Esophagus muscularis mucosa (tissue), 4 donors: ENCODE measurements at places on chromosomes 5 and 9. TPM values are rescaled to one million over a fixed set of nuclear protein-coding genes. Genes with fewer than 3 reads are reported as not detected.

Gene TCF7
- 2.1 TPM for total RNA-seq

Gene WWC1
- total RNA-seq: 3.0 TPM

Gene NOXA1
- 3.4 TPM for total RNA-seq

Gene HSPB3
- 68.8 TPM for total RNA-seq

Gene FLT4
- 15.6 TPM for total RNA-seq

Gene KCNV2
- total RNA-seq: not detected

Gene MYO10
- total RNA-seq: 8.0 TPM

Gene PCDHB15
- total RNA-seq: 4.0 TPM

Gene TRIM41
- total RNA-seq: 17.9 TPM

Gene TMOD1
- 68.4 TPM for total RNA-seq

Gene BTNL8
- 0.58 TPM for total RNA-seq

Gene FOXD1
- total RNA-seq: 23.4 TPM

Gene GRM6
- total RNA-seq: not detected

Gene MAP1B
- total RNA-seq: 1,228 TPM

DNA sequence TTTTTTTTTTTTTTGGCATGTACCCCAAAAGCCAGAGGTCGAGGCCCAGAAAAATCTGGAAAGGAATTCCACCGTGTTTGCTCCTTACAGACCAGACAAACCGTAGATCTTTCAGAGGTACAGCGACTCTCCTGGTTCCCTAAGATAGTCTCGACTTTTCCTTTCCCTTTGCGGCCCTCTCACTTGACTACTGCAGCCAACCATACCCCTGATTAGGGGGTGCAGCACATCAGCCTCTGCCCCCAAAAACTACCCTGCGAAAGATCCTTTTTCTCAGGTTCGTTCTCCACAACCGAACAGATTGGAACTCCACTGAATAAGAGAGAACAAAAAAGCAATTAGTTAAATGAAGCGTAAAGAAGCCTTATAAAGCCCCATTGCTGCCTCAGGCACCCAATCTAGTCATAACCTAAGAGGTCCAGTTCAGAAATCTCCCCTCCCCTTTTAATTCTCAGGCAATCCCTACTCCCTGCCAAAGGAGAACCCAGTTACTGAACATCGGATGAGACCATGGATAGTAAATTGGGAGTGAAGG is 379 bp upstream of the TICAM2 start:
- no peak for DNase-seq

- no peak for DNase-seq
Observed at GRCh38 chr5:138527170-138527569, 15.9 kb downstream of the ETF1 start.

DNA sequence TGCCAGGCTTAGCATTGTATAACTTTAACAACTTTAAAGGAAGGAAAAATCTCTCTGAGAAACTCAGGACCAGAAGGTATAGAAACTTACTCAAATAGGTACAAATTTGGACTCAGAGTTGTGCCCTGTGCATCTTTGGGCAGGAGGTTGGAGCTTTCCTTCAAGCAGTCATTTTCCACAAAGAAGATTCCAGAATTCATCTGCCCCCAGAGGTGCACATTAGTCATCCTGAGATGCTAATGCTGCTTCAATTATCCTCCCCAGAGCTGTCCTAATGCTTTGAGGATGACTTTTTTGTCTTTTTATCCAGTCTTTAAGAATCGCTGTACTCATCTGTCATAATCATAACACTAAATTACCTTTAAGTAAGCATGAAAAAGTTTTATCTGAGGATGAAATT is 243.0 kb upstream of the WWC1 start:
- DNase-seq: no peak

GRCh38 chr5:122101636-122102285 is 23.7 kb upstream of the LOX start:
- no peak for DNase-seq

DNA sequence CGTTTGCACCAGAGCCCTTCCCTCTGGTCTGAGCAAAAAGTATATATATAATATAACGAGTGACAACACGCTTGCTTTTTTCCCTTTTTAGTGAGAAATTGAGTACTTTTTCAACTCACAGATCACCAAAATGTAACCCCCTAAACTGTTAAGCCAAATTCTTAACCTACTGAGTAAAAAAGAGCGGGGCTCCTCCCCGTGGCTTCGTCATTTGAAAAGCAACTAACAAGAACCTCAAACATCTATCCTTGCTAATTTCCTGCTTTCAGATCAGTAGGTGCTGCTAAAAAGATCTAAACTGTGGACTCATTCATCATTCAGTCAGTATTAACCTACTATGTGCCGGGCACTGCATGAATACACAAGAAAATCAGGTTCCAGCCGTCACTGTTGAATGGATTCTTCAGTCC is 1.0 kb upstream of the PTBP3 start:
- DNase-seq: no peak

GRCh38 chr9:121545875-121546423 is 46.3 kb upstream of the GGTA1 start:
- DNase-seq: peak; percentile 97

- DNase-seq: no peak
Observed at GRCh38 chr9:7606591-7606990, 193.0 kb downstream of the DMAC1 start.

DNA sequence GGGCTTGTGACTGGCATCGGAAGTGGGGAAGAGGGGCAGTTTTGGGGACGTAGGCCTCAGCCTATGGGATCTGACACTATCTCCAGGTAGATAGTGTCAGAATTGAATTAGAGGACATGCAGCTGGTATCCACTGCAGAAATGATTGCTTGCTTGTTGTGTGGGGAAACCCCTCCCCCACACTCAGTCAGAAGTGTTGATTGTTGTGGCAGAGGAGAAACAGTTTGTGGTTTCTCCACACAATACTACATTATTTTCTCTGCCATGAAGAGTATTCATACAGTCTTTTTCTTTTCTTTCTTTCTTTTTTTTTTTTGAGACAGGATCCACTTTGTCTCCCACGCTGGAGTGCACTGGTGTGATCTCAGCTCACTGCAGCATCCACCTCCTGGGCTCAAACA is 113.9 kb downstream of the ARRDC3 start:
- no peak for DNase-seq

DNA sequence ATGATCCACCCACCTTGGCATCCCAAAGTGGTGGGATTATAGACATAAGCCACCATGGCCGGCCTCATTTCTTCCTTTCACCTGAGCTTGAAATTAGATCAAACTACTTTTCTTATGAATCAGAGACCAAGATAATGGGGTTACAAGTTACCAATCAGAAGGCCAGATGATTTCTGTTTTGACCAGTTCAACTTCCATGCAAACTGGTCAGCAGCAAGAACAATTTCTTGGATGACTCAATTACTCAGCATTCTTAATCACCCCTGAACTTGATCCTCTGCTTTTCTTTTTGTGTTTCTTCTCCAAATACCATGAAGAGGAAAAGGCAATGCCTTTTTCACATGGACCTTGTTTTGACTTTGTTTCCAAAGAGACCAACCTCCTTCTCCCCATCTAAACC is 10.0 kb upstream of the PLIN2 start:
- DNase-seq: no peak

- no peak for DNase-seq
Observed at GRCh38 chr5:7925961-7926695, 57.2 kb downstream of the MTRR start.

GRCh38 chr9:1837453-1838084 is 177.6 kb upstream of the SMARCA2 start:
- DNase-seq: no peak

GRCh38 chr9:4581035-4581760 is 80.9 kb upstream of the PLPP6 start:
- no peak for DNase-seq

- no peak for DNase-seq
Observed at GRCh38 chr5:150473673-150474358, 24.3 kb upstream of the RPS14 start.

DNA sequence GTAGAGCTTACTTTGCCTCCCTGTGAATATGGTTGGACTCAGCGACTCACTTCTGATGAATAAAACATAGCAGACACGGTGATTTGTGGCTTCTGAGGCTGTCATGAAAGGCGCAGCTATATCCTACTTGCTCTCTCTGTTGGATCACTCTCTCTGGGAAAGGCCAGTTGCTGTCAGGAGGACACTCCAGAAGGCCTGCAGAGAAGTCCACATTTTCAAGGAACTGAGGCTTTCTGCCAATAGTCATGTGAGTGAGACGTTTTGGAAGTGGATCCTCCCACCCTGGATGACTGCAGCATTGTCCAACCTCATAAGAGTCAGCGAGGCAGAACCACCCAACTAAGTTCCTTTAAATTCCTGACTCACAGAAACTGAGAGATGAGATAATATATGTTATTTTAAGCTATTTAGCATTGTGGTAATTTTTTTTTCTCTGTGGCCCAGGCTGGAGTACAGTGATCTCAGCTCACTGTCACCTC is 156.0 kb upstream of the MAST4 start:
- peak; percentile 81 for DNase-seq

- no peak for DNase-seq
Observed at GRCh38 chr5:59835800-59836199, 57.7 kb downstream of the PDE4D start.

GRCh38 chr9:137255448-137256114 is 454 bp downstream of the NELFB start:
- no peak for DNase-seq

DNA sequence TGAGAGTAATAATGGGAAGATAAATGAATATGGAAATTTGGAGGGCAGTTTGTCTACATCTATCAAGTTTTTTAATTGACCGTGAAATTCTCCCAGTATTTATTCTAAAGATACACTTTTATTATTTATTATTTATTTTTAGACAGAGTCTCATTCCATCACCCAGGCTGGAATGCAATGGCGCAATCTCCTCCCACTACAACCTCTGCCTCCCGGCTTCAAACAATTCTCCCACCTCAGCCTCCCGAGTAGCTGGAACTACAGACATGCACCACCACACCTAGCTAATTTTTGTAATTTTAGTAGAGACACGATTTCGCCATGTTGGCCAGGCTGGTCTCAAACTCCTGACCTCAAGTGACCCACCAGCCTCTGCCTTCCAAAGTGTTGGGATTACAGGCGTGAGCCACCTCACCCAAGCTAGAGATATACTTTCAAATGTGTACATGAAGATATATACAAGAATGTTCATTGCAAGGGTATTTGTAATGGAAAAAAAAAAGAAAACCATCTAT is 97.7 kb upstream of the SLC12A2 start:
- no peak for DNase-seq

DNA sequence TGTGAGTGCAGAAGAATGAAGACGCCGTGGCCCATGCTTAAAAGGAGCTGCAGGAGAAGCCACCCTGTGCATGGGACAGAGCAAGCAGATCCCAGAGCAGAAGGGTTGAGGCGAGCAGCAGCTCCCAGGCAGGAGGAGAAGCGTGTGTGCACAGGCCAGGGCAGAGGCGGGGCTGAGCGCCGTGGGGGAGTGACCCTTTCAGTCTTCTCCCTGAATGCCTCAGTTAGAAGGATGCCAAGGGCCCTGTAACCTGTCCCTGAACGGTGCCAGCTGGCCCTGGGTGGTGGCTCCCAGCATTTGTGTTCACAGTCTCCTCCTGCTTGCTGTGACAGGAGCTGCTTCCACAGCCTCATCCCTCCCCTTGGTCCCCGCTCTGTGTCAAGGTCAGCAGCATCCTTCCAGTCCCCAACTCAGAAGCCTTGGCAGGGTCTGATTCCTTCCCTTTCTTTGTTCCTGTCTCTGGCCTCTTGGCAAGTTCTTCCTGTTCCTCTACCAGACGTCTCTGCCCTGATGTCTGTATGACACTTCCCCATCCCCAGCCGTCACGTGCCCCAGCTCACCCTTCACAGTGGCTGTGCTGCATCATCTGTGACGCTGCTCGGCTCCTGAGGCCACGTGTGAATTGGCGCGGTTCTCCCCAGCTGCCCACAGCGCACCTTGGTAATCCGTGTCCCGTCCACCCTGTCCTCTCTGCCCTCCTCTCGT is 5.2 kb downstream of the EXOC3 start:
- no peak for DNase-seq

GRCh38 chr9:83722726-83723495 is 15.2 kb upstream of the UBQLN1 start:
- DNase-seq: no peak

GRCh38 chr5:140221697-140222223 is 46.8 kb downstream of the CYSTM1 start:
- no peak for DNase-seq

GRCh38 chr5:145237843-145238242 is 597.3 kb downstream of the PRELID2 start:
- no peak for DNase-seq

GRCh38 chr5:140165101-140165922 is 9.7 kb upstream of the CYSTM1 start:
- DNase-seq: no peak

GRCh38 chr9:16268067-16268881 is 602.2 kb downstream of the BNC2 start:
- DNase-seq: no peak

- DNase-seq: no peak
Observed at GRCh38 chr5:68215898-68216244, 315 bp downstream of the PIK3R1 start.

- no peak for DNase-seq
Observed at GRCh38 chr5:124274949-124275348, 471.5 kb downstream of the ZNF608 start.

DNA sequence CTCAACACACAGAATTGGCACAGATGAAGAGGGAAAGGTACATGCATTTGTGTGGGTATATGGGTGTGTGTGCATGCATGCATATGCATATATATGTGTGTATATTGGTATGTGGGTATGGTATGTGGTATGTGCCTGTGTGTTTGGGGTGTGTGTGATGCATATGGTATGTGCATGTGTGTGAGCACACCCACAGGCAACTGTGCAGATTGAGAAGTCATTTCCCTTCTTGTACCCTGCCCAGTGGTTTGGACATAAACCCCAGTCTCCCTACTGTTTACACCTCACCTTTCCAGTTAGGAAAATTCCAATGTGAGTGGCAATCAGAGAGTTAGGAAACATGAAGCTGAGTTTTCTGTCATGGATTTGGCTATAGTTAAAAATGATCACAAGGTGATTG is 178.0 kb downstream of the NXNL2 start:
- DNase-seq: peak; percentile 62
